Brain (organoid and tissue), 16 donors: ENCODE measurements at places on chromosomes 3 and 15.

DNA sequence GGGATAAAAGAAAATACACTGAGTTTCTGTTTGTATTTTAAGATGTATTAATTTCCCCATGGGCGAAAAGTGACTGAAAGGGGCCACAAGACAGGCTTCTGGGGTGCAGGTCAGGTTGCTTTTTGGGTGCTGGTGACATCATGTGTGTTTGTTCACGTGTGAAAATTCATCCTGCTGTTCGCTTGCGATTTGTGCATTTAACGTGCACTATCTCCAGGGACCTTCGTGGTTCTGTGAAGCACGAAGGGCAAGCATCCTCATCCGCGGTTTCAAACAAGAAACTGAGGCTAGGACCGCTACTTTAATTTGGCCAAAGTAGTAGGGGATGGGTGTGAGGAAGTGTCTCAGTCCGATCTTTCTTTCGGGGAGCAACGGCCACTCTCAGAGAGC lies 1.6 kb upstream of the SMAD6 start:
- no peak for DNase-seq

- DNase-seq: no peak
These were observed 9.6 kb upstream of the CTDSPL start for GRCh38 chr3:37852097-37852496.

- no peak for DNase-seq
These were observed 90.6 kb upstream of the UMPS start for GRCh38 chr3:124639406-124640237.

GRCh38 chr15:74428970-74429780 lies 4.6 kb downstream of the SEMA7A start:
- no peak for DNase-seq

DNA sequence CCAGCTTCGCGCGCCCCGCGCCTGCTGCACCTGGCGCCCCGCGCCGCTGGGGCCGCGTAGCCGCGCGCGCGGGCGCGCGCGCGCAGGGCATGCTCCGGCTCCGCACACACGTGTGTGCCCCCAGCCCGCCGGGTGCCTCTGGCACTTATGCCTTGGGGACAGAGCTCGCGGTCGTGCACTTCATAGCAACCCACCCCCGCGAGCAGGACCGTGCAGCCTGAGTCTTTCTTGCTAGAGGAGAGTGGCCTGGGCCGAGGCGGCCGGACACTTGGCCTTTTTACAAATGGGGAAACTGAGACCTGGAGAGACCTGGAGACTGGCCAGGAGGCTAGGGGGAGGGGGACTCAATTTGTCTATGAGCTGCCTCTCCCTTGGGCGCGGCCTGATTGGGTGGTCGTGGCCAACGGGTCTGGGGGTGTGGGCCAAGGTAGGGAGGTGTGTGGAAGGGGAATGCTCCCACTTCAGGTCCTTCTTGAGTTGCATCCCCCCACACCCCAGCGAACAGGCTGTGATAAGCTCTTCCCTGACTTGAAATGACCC lies 562 bp downstream of the NBEAL2 start:
- DNase-seq: no peak

- no peak for DNase-seq
These were observed 105.6 kb upstream of the MELTF start for GRCh38 chr3:197135212-197135611.

GRCh38 chr3:195095704-195096036 lies 175.3 kb downstream of the XXYLT1 start:
- DNase-seq: no peak

DNA sequence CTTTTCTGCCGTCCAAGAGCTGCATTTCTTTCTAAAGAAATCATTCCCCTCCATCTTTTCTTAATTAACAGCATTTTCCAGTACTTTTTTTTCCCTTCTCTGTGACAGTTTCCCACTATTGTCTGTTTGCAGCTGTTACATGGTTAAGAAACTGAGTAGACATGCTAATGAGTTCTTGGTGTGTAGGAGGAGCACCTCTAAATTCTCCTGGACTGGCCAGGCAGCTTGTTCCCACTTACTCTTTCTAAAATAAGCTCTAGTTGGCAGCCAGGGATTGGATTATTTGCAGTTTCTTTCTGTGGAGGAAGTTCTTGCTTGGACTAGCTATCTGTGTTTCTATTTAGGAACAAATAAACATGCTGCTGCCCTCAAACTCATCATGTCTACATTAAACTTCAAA lies 235.1 kb upstream of the GAP43 start:
- peak; percentile 22 for DNase-seq

DNA sequence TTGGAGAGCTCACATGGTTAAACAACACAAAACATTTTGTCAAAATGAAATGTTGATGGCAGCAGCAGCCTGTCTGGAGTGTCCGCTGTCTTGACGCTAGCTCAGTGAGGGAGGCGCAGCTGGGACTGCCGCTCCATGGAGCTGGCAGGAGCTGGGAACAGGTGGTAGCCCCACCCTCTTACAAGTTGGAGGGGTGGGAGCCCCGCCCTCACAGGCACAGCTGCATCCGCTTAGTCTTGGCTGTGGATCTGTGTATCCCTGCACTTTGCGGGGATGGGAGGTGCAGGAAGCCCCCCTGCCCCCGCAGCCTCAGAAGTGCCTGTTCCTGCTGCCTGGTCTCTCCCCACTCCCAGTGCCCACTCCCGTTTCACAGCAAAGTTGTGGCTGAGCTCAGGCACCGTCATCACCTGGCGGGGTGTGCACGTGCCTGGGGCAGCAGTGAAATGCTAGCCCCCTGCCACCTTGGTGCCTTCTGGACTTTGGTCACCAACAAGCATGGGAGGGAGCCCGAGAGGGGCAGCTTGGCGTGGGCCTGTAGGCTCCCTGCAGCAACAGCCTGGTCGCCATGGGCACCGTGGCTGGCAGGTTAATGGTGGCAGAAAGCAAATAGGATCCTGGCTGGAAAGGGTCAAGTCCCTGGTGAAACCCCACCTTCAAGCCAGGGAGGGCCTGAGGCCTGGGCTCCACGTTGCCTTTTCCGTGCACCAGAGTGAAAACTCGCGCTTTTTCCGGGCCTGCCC lies 53.8 kb upstream of the CADM2 start:
- no peak for DNase-seq

DNA sequence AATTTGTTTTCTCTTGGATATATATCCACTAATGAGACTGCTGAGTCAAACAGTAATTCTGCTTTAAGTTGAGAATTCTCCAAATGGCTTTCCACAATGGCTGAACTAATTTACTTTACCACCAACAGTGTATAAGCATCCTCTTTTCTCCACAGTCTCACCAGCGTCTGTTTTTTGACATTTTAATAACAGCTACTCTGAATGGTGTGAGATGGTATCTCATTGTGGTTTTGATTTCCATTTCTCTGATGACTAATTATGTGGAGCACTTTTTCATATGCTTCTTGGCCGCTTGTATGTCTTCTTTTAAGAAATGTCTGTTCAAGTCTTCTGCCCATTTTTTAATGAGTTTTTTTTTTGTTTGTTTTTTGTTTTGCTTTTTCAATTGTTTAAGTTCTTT lies 206.2 kb downstream of the CTNNB1 start:
- no peak for DNase-seq

DNA sequence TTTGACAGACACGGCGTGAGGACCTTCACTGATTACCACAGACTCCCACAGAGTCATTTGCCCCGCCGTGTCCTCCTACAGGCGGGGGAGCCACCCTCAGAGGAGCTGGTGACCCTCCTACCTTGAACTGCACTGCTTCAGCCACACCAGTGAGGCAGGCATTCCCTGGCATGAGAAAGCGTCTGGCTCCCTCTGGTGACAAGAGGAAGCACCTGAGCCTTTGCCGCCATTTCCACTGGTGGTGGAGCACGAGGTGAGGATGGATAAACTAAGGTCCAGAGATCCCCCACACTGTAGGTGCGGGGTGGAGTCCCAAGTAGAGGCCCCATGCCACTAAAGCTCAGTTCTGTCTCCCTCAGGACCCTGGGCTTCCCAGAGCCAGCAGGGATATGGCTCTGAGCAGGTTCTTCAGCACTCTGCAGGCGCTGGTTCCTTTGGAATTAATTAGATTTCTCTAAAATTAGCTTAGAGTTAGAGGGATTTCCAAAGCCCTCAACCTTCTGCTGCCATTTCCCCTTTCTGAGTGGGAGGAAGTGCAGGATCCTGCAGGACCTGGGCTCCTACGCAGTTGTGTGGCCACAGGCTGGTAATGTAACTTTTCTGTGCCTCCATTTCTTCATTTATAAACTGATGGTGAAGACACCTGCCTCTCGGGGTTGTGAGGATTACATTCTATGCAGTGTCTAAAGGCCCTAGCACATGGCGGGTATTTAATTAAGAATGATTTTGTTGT lies 224.0 kb downstream of the SLCO3A1 start:
- peak; percentile 89 for DNase-seq

DNA sequence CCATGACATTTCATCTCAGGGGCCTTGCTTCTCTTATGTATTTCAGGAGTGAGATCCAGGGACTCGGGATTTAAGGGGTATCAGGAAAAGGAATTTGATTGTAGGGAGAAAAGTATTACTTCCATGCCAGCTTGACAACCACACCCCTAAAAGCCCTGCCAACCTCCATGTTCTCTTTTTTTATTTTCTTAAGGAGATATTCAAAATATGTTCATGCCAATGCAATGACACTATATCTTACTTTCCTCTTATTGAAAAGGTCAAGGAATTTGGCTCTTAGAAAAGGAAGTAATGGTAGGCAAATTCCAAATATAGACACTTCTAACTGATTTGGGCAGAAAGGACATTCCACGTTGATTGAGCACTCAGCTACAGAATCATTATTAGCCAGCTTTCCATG lies 407.5 kb upstream of the NECTIN3 start:
- DNase-seq: no peak

DNA sequence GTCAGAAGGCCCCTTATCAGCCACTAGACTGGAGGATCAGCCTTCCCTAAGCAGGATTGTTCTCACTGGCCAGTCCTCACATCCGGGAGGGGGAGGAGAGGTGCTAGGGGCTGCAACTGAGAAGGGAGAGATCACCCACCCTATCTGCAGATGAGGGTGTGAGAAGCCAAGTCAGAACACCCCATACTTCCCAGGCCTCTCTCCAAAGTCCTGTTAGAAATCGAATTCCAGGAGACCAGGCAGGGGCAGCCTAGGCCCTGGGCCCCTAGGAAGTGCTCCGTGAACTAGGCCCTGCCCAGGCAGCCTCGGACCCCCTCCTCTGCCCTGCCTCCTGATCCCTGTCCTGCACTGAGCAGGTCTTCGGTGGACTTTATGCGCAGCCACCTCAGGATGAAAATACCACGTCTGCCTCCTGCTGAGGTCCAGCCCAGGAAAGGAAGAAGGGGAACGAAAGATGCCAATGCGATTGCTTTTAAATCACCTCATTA lies 933 bp downstream of the DZIP1L start:
- DNase-seq: no peak

DNA sequence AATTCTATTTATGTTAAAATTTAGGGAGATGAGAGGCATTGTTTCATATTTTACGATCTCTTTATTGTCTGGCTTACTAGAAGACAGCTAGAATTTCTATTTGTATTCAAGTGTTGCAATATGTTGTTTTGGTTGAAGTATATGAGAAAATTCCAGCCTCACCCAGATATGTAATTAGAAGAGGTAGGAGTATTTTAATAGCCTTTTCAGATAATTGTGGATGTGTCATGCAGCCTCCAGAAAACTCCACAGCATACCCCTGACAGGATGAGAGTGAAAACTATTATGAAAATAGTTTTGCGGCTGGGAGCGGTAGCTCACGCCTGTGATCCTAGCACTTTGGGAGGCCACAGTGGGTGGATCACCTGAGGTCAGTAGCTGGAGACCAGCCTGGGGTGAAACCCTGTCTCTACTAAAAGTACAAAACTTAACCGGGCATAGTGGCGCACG lies 21.5 kb upstream of the USP3 start:
- no peak for DNase-seq
